ENCODE measurements at places on chromosomes 11 and 22. TPM values are rescaled to one million over a fixed set of nuclear protein-coding genes. Genes with fewer than 3 reads are reported as not detected.

- peak; percentile 72 for DNase-seq
Measured at GRCh38 chr22:45577746-45578523, 75.3 kb downstream of the FBLN1 start.

GRCh38 chr22:19865141-19865829 is 10.6 kb upstream of the GNB1L start:
- DNase-seq = no peak

DNA sequence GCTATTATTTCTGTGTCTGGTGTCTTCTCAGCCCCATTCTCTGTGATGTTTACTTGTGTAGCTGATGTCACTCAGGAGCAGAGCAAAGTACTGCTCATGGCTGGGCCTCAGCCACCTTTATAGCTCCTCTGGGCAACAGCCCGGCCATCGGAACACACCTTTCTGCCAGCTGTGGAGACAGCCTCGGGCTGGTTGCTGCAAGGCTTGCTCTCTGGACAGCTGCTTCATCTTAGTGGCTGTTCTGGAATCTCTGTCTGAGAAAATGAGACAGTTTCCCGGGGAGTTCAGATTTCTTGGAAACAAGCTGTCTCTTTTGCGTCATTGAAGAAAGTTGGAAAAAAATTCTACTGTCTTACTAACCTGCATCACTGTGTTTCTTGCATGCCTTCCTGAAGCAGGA is 20.0 kb downstream of the THY1 start:
- no peak for DNase-seq

DNA sequence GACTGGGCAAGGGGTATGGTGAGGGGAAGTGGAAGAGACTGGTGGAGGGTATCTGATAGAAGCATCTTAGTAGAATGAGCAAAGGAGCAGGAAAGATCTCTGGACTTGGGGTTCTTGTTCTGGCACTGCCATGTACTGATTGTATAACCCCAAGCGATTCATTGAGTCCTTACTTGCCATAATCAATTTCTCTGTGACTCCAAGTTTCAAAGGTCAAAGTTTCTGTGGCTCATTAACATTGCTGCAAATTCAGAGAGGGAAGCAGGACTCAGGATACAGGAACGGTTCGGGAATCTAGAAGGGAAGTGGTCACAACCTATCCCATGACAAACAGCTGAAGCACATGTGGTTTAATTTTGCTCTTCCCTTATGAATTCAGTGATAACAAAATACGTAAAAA is 309 bp downstream of the OR51I2 start:
- DNase-seq = no peak

Gene OR51V1
- total RNA-seq = not detected

Gene GGTLC3
- not detected for total RNA-seq
